ENCODE measurements at places on chromosomes 3 and 15.

DNA sequence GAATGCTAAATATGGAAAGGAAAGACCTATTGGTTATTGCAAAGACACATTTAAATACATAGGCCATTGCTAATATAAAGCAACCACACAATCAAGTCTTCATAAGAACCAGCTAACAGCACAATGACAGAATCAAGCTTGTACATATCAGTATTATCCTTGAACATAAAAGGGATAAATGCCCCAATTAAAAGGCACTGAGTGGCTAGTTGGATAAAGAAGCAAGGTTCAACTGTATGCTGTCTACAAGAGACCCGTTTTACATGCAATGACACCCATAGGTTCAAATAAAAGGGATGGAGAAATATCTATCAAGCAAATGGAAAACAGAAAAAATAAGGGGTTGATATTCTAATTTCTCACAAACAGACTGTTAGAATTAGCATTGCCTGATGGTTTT lies 706.1 kb downstream of the EPHA3 start:
- DNase-seq, result no peak

DNA sequence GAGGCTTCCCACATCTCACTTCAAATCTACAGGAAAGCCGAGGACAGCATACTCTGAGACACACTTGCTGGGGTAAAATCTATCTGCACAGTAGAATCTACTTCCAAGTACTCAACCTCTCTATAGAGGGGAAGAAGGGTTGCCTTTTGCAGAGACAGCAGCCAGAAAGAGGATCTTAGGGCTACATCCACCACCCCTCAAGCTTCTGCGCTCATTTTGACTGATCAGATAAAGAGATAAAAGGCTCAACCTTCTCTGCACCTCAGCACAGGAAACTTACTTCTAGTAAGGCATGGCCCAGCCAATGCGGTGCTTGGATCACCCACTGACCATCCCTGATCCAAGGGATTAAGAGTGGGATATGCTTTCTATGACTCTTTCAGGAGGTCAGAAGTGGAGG lies 6.9 kb upstream of the SLC9A9 start:
- no peak for DNase-seq

DNA sequence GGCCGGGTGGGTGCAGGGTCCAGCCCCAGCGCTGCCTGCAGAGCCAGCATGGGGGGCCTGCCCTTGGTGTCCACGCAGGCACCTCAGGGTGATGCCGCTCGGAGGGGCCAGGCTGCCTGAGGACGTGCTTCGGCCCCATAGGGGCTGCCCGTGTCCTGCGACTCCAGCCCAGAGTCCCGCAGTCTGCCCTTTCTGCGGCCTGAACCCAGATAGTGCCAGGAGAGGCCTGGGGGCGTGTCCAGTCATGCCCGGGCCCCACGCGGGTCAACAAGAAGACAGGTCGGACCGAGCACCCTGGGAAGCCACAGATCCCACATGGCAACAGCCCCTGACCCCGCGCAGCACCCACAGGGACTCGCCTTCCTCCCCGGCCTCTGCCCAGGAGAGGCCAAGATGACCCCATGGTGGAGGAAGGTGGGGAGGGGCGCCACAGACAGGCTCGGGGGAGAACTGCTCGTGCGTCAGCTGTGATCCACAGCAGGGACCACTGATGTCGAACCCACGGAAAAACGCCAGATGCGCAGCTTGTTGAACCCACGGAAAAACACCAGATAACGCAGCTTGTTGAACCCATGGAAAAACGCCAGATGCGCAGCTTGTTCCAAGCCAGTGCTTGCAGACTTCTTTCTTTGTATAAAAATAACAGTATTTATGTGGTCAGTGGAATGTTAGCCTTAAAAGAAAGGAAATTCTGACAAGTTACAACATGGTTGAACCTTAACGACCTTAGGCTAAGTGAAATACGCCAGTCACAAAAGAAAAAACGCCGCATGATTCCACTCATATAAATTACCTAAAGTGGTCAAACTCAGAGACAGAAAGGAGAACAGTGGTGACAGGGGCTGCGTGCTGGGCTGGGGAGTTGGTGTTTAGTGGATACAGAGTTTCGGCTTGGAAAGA lies 28.5 kb downstream of the CYFIP1 start:
- DNase-seq, result no peak

DNA sequence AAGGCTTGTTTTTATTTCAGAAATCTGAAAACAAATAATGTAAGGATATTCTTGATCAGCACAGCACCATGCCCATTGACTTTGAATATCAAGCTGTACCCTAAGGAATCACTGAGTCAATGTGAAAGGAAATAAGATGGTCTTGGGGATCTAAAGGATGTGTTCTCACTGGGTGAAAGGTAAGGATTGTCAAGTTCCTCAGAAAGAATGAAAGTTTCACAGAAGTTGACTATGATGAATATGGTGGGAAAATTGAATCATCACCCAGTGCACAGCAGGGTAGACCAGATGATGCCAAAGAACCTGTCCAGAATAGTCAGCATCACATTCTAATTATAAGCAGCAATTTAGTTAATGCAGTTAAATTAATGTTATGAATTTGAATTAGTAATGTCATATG lies 16.2 kb downstream of the ERC2 start:
- no peak for DNase-seq

Data from AG10803 (cell line).